ENCODE measurements at places on chromosomes 2 and 18.
A peak's percentile ranks its signal among the peaks of the same experiment; 100 is the strongest.

- no peak for DNase-seq
Measured at GRCh38 chr2:133541376-133541775, 26.9 kb downstream of the NCKAP5 start.

DNA sequence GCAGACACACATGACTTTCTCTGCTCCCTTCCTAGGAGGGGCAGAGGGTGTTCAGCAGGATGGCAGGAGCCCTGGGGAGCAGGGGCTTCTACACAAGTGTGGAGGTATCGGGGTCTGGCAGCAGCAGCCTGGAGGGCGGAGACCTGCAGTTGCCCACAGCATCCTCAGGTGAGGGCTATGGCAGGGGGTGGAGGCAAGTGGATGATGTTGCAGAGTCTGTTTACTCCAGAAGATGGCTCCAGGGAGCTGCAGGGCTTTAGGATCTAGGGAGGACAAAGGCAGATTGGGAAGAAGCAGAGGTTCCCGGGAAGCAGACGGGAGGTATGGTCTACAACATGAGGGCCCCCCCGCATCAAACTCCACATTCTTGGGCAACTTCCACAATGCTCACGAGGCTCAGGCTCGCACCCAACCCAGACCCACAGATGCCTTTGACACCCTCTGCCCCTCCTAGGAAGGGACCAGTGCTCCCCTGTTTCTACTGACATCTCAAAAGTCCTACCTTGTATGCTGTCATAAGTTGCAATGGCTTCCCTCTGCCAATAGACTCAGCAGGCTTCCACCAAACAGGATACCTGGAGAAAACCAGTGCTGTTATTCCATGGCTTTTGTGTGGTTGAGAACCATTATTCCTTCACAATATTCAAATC, 12.0 kb upstream of the ATP6V1C2 start:
- no peak for DNase-seq

GRCh38 chr18:78724214-78724914, 255.3 kb upstream of the SALL3 start:
- DNase-seq: peak; percentile 42

DNA sequence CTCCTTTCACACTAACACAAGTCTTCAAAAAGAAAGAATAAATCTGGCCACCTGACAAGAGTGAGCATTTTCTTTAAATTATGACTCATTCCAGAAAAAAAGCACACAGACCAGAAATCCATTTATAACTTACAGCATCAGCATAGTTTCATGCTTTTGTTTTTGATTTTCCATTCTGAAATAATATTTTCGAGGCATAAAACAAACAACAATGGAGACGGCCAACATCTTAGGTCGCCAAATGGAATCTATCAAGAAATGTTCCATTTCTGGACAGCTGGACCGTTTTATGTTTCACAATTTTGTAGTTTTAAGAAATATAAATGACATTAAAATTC, 165.4 kb upstream of the ZFP36L2 start:
- DNase-seq: no peak

DNA sequence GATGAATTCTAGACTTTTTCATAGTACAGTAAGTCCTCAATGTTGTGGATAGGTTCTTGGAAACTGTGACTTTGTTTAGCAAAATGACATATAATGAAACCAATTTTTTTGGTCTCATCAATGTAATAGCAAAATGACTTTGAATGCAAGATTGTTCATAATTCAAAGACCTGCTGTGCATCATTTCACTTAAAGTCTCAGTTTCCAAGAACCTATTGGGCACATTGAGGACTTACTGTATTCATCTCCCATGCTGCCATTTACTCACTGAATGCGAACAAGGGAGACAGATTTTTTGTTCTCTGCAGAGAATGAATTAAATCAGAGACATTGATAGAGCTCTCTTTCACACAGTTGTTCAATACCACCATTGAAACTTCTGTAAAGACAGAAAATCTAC, 153.6 kb downstream of the TRABD2A start:
- no peak for DNase-seq
